GOT3 (cell line): ENCODE measurements at places on chromosomes 3 and 15.

- no peak for DNase-seq
These were observed 127.0 kb downstream of the STAG1 start for GRCh38 chr3:136624894-136625815.

DNA sequence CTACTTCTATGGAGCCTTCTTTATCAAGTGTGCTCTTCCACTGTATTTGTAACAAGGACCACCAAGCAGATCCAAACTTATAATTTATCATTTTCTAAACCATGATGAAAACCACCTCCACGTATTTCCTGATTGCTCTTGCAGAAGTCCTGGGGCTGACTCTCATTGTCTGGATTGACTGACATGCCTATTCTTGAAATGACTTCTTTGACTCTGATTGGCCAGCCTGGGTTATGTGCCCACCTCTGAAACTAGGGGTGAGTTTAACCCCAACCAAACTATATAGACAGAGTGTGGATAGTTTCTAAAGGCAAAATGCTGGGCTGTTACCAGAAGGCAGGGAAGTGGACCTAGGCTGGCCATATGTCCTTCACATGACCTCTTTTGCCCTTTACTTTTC, 12.7 kb downstream of the TMPRSS7 start:
- DNase-seq = no peak

DNA sequence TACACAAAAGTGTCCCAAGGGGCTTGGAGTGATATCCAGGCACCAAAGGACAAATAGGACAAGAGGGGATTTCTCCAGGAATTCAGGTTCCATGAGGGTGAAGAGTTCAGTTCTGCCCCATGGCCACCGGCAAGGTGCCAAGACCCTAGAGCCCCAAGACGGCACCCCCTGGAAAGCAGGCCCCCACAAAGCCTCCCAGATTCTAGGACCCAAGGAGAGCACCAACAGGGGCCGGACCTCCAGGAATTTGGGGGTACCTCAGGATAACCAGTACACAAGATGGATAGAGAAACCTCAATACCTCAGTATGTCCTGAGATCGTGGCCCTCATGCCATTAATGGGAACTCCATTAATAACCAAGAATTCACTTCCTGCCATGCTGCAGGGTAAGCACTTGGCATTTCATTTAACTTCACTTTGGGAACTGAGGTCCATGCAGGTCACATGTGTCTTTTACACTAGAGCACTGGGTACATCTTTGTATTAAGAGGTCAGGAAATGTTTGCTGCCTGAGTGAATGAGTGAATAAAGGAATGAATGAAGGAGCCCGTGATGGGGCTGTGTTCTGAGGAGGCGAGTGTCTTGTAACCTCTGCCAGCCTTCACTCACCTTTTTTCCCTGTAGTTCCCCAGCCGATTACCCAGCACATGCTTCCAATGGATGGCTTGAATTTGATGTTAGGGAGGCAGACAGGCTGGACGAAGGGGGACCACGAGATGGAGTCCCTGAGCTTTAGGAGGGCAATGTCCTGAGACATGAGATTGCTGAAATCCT, 15.5 kb upstream of the PRSS50 start:
- DNase-seq = no peak

GRCh38 chr3:127211118-127212060, 18.5 kb downstream of the PRR23E start:
- no peak for DNase-seq

- no peak for DNase-seq
These were observed 173.6 kb downstream of the UBE2E2 start for GRCh38 chr3:23376516-23377248.

DNA sequence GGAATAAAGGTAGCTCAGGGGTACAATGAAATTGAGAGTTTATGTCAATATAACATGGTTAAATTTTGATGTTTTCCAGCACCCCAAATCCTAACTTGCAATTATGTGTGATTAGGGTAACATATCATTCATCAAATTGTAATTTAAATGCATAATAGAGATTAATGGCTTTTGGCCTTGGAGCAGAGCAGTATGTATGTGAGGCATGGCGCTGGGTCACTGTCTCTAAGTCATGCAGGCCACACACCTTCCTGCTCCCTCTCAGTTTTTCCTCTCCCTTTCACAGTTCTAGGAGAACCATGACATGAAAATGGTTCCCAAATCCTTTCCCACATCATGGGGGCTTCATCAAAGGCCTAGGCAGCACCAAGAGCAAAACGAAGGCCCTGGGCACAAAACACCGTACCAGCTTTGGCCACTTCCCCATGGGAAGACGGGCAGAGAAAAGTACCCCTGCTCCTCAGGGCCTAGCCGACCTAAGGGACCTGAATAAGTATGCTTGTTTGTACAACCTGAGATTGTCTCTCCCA, 3.9 kb upstream of the SRP14 start:
- DNase-seq = no peak

GRCh38 chr3:62665627-62666437, 209.4 kb downstream of the CADPS start:
- peak; percentile 35 for DNase-seq
